Karpas-422 (cell line): ENCODE measurements at places on chromosomes 6 and 20. TPM values are rescaled to one million over a fixed set of nuclear protein-coding genes. Genes with fewer than 3 reads are reported as not detected.
A peak's percentile ranks its signal among the peaks of the same experiment; 100 is the strongest.

- H3K36me3 ChIP-seq = no peaks in the 10 kb centered on the region
- no peaks in the 10 kb centered on the region for H3K4me1 ChIP-seq
- no peak for DNase-seq
- H3K4me3 ChIP-seq = no peak overlapping the region
- H3K27ac ChIP-seq = no peak overlapping the region
Measured at GRCh38 chr6:167915139-167915538, 82.3 kb upstream of the KIF25 start.

- no peaks in the 10 kb centered on the region for H3K4me1 ChIP-seq
- H3K27ac ChIP-seq = no peak overlapping the region
- H3K27me3 ChIP-seq = no peaks in the 10 kb centered on the region
- H3K36me3 ChIP-seq = no peaks in the 10 kb centered on the region
- H3K4me3 ChIP-seq = no peak overlapping the region
- DNase-seq = no peak
Measured at GRCh38 chr6:39357998-39358686, 35.6 kb upstream of the KCNK16 start.

DNA sequence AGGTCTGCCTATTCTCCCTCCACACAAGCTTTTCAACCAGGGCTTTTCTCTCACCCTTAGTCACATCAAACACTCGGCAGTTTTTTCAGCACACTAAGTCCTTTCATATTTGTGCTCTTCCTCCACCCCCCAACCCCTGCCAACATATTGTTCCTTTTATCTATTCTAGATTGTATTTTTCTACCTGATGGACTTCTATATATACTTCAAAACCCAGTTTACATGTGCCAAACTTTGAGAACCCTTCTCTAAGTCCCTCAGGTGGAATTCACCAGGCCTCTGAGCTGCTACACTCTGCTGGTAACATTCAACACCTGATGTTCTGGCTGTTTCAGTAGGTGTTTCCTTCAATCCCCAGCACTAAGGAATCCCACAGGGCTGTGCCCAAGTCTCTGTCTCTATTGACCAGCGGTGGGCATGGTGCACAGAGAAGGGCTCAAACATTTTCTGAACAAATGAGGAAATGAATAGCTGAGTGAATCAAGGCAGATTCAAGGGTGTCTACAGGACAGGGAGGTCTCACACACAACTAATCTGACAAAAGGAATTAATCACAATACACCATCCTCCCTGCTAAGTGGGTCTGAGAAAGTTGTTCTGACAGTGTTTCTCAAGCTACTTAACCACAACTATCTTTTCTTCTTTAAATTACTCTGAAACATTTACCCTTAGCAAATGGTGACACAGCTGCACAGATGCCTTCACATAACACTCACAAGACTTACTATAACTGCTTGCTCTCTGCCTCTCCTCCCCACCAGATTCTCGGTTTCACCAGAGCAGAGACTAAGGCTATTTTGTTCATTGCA, 166.5 kb downstream of the TSHZ2 start:
- no peak for DNase-seq
- H3K4me3 ChIP-seq = no peak overlapping the region
- no peaks in the 10 kb centered on the region for H3K36me3 ChIP-seq
- H3K27ac ChIP-seq = no peak overlapping the region
- H3K4me1 ChIP-seq = no peaks in the 10 kb centered on the region
- no peaks in the 10 kb centered on the region for H3K27me3 ChIP-seq

GRCh38 chr20:37228656-37229055, 33.0 kb downstream of the GHRH start:
- H3K27me3 ChIP-seq = no peaks in the 10 kb centered on the region
- no peaks in the 10 kb centered on the region for H3K4me1 ChIP-seq
- H3K27ac ChIP-seq = no peak overlapping the region
- H3K4me3 ChIP-seq = no peak overlapping the region

- no peak for DNase-seq
- no peak overlapping the region for H3K4me3 ChIP-seq
- H3K27me3 ChIP-seq = no peaks in the 10 kb centered on the region
- no peak overlapping the region for H3K27ac ChIP-seq
- H3K36me3 ChIP-seq = no peaks in the 10 kb centered on the region
Measured at GRCh38 chr6:19664878-19665612, 172.1 kb upstream of the ID4 start.

DNA sequence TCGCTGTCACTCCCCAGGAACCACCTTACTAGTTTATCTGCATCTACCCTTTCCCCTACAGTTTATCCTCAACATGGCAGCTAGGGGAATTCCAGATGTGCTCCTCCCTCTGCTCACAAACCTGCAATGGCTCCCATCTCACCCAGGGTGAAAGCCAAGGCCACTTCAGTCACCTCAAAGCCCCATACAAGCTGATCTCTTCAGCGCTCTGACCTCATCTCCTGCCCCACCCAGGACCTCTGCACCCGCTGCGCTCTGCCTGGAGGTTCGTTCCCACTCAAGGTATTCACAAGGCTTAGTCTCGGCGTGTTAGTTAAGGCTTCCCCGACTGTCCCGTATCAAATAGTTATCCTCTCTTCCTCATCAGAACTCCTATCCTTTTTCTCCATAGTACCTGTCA, 28.6 kb upstream of the SPDEF start:
- DNase-seq = no peak
- no peaks in the 10 kb centered on the region for H3K27me3 ChIP-seq
- no peaks in the 10 kb centered on the region for H3K36me3 ChIP-seq
- H3K4me3 ChIP-seq = no peak overlapping the region
- H3K4me1 ChIP-seq = peaks cover 15% of the 10 kb centered on the region
- H3K27ac ChIP-seq = no peak overlapping the region

DNA sequence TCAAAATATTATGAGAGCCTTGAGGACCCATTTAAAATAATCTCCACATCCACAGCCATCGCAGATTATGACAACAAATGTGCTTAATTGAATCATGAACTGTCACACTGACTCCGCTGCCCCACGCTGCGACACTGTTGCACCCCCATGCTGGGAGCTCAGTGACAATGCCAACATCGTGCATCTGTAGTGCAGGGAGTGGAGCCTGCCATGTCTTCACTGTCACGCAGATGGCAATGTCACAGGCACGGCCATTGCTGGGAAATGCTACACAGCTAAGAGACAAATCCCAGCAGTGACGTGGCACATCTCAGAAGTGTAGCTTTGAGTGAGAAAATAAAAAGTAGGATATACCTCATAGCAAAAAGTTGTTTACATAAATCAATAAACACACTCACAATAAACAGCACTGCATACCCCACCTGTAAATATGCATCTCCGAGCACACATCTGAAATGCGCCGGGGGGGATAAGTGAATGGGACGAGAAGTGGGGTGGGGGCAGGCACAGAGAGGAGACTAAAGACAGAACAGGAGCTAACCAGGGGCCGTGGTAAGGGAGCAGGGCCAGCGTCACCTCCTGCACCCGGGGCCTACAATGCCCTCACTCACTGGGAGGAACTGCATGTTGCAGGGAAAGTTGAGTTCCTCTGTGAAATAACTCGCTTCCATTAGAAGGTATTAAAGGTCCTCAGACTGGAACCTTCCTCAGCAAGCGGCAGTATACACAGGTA, 349.9 kb downstream of the THBS2 start:
- H3K4me1 ChIP-seq = no peaks in the 10 kb centered on the region
- no peaks in the 10 kb centered on the region for H3K36me3 ChIP-seq
- no peak overlapping the region for H3K4me3 ChIP-seq

GRCh38 chr6:105824732-105825131, 261.4 kb upstream of the PRDM1 start:
- no peak for DNase-seq
- no peaks in the 10 kb centered on the region for H3K4me1 ChIP-seq
- no peak overlapping the region for H3K27ac ChIP-seq

GRCh38 chr6:157569543-157569942, 188.6 kb downstream of the ZDHHC14 start:
- no peak overlapping the region for H3K27ac ChIP-seq
- H3K27me3 ChIP-seq = no peaks in the 10 kb centered on the region
- no peak for DNase-seq
- no peaks in the 10 kb centered on the region for H3K36me3 ChIP-seq
- no peaks in the 10 kb centered on the region for H3K4me1 ChIP-seq

GRCh38 chr20:58545565-58546415, 30.6 kb upstream of the APCDD1L start:
- no peaks in the 10 kb centered on the region for H3K4me1 ChIP-seq
- DNase-seq = no peak
- H3K36me3 ChIP-seq = no peaks in the 10 kb centered on the region
- 0 out of 2 replicates have a peak, but pooled peaks cover 2% of the 10 kb centered on the region for H3K27me3 ChIP-seq
- H3K27ac ChIP-seq = no peak overlapping the region

DNA sequence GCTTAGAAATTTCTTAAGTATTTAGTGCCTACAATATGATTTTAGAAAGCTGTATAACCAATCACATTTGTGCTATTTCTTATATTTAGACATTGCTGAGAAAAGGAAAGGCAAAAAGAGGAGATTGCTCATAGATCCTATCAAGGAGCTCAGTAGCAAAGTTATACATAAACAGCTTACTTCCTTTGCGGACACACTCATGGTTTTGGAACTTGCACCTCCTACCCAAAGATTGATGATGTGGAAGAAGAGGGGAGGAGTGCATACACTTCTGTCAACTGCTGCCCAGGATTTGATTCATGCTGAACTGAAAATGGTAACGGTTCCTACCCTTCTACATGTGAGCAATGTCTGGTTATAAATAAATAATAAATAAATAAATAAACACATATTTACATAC, 16.7 kb downstream of the RAD21L1 start:
- H3K4me3 ChIP-seq = no peak overlapping the region
- 0 out of 2 replicates have a peak, but pooled peaks cover 2% of the 10 kb centered on the region for H3K27me3 ChIP-seq
- DNase-seq = no peak

DNA sequence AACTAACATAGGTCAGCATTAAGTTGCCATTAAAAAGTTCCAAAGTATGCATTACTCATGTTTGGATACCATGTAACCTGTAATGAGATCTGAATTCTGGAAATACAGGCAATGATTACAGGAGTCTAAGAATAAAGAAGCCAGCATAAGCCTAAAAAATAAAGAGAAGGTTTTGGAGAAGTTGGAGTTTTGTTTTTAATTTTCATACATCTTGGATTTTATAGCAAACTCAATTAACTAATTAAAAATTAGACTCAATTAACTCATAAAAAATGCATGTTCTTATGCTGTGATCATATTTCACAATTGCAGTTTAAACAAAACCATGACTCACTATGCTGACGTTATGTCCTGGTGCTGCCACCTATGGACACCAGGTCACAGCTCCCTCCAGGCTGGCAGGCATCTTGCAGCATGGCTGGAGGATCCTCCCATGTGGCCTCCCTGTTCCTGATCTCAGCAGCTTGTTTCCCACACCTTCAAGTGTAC, 648.8 kb upstream of the AGPAT4 start:
- no peaks in the 10 kb centered on the region for H3K4me1 ChIP-seq
- peak; percentile 65 for DNase-seq
- no peak overlapping the region for H3K4me3 ChIP-seq
- no peak overlapping the region for H3K27ac ChIP-seq

- no peak overlapping the region for H3K4me3 ChIP-seq
- H3K27me3 ChIP-seq = no peaks in the 10 kb centered on the region
- no peaks in the 10 kb centered on the region for H3K36me3 ChIP-seq
- no peak for DNase-seq
- no peaks in the 10 kb centered on the region for H3K4me1 ChIP-seq
Measured at GRCh38 chr20:43477619-43478018, 19.9 kb downstream of the SRSF6 start.

- no peaks in the 10 kb centered on the region for H3K4me1 ChIP-seq
- H3K36me3 ChIP-seq = no peaks in the 10 kb centered on the region
- DNase-seq = peak; percentile 47
- H3K27ac ChIP-seq = no peak overlapping the region
Measured at GRCh38 chr20:33099843-33100538, 20.5 kb downstream of the BPIFB4 start.

DNA sequence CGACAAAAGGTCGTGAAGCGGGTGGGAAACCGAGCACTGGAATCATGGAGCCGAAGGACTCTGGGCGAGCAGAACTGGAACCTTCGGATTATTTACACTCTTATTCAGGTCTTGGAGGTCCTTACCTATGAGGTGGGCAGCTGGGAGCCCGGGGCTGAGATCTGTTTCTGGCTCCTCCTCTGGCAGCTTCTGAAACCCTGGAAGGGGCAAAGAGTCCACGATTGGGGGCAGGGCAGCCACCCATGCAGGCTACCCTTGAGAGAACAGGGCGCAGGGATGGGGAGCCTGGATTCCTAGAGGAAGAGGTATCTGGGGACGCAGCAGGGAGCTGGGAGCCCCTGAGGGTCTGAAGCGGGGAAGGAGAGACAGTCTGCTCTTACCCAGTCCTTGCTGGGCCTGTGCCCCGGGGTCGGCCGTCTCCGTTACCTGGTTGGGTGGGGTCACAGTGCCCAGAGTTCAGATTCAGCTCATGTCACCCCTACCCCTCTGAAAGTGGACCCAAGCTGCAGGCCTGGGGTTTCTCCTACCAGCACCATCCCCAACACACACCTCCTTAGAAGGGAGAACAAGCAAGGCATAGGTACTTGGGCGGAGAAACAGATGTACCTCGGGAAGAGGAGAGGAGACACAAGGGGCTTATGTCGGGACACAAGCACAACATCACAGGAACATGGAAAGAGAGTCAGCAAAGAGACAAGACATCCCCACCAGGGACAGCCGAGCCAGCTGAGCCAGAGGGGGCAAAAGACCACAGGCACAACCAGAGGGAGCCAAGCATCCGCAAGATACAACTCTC, 592 bp downstream of the LTB start:
- H3K4me1 ChIP-seq = peaks cover 79% of the 10 kb centered on the region
- H3K27ac ChIP-seq = peak overlapping the region; percentile 95

- peak; percentile 82 for DNase-seq
- H3K4me3 ChIP-seq = no peak overlapping the region
- H3K36me3 ChIP-seq = no peaks in the 10 kb centered on the region
- H3K27ac ChIP-seq = no peak overlapping the region
- peaks cover 6% of the 10 kb centered on the region for H3K4me1 ChIP-seq
- no peaks in the 10 kb centered on the region for H3K27me3 ChIP-seq
Measured at GRCh38 chr20:63183422-63184146, 32.3 kb downstream of the YTHDF1 start.

DNA sequence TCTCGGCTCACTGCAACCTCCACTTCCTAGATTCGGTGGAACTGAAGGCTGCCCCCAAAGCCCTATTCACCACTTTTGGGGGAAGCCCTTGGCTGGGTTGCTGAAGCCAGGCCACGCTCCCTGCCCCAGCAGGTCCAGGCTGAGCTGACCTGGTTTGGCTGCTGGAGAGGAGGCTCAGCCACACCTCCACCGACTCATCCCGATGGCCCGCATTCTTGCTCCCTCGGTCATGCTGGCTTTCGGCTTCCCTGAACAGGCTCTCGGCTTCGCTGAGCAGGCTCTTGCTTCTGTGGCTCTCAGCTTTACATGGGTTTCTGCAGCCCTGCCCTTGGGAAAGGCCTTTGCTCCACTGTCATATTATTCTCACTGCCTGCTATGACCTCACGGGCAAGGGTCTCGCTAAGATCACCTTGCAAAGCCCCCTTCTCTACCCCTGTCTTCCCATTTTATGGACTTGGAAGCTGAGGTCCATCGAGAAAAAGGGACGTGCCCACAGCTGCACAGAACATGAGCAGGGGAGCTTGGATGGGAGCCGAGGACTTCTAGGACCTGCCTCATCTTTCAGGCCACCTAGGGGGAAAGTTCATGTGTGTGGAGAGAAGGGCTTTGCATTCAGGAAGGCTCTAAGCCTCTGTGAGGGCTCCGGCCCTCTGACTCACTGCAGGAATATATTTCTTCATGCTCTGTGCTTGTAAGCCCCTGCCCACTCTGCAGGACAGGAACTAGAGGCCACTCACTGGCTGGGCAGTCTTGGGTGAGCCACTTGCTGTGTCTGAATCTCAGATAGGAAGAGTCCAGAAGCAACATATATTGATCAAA, 15.6 kb downstream of the ARHGAP40 start:
- no peak overlapping the region for H3K4me3 ChIP-seq
- no peaks in the 10 kb centered on the region for H3K4me1 ChIP-seq

Gene RSPH9
- not detected in 2 replicates for total RNA-seq

Gene CD24
- 604 and 1,213 TPM in 2 replicates for total RNA-seq

Gene SRSF6
- total RNA-seq = 61.4 and 69.9 TPM in 2 replicates

Gene PRSS16
- 0.94 TPM in 1 of 2 replicates, not detected in the other for total RNA-seq

Gene NRSN1
- 0.30 TPM in 1 of 2 replicates, not detected in the other for total RNA-seq

Gene SOX4
- 5.0 and 5.3 TPM in 2 replicates for total RNA-seq

Gene SYNE1
- total RNA-seq = 137 and 162 TPM in 2 replicates
